Left ventricle myocardium inferior (tissue), 1 donor: ENCODE measurements at places on chromosomes 3 and 15. TPM values are rescaled to one million over a fixed set of nuclear protein-coding genes. Genes with fewer than 3 reads are reported as not detected.

Gene ZKSCAN7
- total RNA-seq: 2.6 TPM

Gene SLC2A2
- total RNA-seq: not detected

Gene REC114
- 1.4 TPM for total RNA-seq

Gene PLSCR2
- not detected for total RNA-seq

Gene STAC
- 0.30 TPM for total RNA-seq

DNA sequence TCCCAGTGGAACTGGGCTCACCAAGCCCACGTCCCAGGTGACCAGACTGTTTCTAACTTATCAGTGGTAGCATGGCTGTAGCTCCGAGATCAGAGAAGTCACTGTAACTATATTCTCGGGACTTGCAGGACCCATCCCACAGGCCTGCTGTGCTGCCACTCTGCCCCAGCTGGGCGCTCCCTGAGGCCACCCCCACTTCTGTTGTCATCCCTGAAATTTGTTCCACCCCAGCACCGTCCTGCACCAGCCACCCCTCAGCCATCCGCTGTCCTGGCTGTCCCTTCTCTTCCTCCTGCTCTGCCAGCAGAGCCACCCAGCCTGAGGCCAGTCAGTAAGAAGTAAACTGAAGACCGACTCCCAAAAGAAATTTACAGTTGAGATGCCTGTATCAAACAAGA lies 33.0 kb upstream of the VILL start:
- no peak for DNase-seq

DNA sequence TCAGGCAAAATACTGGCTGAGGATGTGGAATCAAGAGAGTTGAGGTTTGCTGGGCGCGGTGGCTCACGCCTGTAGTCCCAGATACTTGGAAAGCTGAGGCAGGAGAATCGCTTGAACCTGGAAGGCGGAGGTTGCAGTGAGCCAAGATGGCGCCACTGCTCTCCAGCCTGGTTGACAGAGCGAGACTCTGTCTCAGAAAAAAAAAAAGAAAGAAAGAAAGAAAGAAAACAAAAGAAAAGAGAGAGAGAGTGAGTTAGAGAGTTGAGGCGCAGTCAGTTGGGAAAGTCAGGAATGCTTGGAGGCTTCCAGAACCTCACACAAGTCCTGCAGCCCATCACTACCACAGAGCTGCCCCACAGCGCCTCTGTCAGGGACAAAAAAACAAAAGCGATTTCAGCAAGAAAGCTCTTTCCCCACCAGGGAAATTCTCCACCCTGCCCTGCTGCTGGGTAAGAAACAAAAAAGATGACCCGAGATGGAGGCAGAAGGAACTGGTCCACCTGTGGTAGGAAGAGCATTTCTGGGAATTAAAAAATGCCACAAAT lies 13.8 kb downstream of the HDC start:
- DNase-seq: no peak

GRCh38 chr3:147371140-147371539 lies 35.2 kb downstream of the ZIC4 start:
- DNase-seq: no peak

DNA sequence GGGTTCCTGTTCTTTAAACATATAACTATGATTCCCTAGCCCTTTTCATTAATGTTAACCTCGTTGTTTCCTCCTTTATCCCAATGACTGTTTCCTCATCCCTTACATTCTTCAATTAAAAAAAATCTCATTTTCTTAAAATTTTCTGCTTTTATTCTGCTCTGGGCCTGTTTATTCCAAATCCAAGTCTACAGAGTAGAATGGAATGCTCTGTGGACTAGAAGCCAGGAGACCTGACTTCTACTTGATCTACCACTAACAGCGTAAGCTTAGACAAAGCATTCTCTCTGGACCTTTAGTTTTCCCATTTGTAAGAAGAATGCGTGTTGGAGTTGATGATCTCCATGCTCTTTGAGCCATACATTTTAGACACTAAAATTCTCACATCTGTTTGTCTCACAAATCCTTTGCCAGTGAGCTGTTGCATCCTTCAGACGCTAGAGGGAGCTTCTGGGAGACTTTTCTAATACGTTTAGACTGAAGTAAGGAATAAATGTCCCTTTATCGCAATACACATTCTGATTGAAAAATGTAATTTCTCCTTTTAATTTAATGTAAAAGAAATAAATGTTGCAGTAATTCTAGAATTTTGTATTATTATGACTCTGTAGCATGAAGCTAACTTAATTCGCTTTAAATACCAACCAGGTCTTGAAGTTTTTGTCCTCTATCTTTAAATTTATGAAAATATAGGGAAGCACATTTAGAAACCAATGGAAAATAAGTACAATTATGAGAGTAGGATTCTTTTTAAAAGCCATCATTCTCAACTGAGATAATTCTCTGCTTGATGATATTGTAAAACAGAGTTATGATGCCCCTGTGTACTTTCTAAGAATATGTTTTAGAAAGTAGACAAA lies 21.7 kb upstream of the GMNC start:
- no peak for DNase-seq

- DNase-seq: no peak
Observed at GRCh38 chr15:38266247-38266986, 13.8 kb downstream of the SPRED1 start.

- no peak for DNase-seq
Observed at GRCh38 chr3:17372362-17373210, 369.8 kb downstream of the TBC1D5 start.

DNA sequence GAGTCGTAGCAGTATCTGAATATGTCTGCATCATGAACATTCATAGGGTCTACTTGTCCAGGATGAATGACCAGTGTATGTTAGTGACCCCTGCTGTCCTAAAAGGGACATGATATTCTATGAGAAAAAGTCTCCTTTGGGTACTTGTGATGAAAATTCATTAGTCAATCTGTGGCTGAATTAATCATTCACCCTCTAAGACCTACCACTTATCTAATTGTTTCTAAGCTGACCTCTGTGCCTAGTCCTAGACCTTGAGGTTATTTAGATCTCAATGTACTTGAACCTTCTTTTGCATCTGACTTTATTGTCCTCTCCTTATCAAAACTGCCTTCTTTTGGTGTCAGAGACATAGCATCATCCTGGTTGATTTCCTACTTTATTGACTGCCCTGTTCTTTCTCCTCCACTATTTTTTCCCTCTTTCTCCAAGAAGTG lies 799.3 kb downstream of the DIPK2A start:
- DNase-seq: no peak

- DNase-seq: no peak
Observed at GRCh38 chr15:67474405-67475110, 46.4 kb upstream of the C15orf61 start.

DNA sequence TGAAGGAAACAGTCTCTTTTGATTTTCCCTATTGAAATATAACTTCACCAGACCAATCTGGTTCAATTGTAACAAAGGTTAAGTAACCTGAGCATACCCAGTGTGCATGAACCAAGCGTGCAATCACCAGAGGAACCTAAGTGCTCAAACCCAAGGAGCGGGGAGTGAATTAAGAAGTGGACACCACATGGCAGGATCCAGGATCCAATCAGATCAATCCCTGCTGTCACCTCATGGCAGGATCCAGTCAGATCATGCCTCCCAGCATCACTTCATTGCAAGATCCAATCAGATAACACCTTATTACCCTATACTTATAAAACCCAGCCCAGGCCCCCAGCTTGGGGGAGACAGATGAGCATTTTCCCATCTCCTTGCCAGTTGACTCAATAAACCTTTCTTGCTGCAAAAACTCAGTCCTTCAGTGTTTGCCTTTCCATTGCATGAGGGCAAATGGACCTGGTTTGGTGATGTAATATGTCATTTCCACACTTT lies 38.9 kb upstream of the RNU6-1 start:
- no peak for DNase-seq

GRCh38 chr3:32719335-32719734 lies 34.3 kb downstream of the CNOT10 start:
- no peak for DNase-seq
